ENCODE measurements at places on chromosomes 13 and 19.

DNA sequence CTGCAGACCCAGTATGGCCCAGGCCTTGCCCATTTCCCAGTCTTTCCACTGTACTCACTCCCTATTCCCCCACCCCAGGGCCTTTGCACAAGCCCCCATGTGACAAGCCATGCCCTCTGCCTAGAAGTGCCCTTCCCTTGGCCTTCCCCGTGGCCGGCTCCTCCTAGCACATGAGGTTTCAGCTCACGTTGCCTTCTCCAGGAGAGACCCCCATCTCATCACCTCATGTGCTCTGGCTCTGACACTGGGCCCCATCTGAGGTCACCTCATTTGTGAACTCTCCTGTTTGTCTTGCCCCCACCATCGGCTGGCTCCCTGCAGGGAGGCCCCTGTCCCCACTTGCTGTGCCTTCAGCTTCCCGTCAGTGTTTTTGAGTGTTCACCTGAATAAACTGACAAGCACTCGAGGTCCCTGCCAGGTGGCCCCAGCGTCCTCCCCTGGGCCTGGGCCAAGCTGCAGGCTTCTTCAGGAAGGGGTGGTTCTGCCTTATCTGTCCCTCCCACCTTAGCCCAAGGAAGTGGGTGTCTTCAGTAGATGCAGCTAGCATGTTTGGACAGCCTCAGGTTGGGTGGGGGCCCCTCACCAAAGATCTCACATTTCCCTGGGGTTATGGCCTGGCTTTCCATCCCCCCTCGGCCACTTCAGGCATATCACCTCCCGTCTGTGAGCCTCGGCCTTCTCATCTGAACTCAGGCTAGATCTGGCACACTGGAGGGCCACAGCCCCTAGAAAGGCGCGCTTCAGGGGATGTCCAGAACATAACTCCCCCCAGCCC lies 3.8 kb upstream of the SLC25A42 start:
- DNase-seq, result no peak

DNA sequence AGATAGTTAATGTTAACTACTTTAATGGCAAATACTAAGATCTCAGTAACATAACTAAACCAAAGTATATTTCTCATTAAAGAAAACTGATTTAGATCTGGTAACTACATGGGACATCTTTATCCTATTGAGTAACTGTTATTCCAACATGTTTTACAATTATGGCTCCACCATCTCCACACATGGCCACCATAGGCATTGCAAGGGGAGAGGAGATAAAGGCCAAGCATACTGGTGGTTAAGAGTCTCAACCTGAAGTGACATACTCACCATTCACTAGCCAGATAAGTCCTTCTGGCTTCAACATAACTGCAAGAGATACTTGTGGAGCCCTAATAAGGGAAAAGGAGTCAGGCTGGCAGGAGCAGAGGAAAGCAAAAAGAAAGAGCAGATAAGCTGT lies 1586.4 kb upstream of the SPRY2 start:
- no peak for DNase-seq

- no peak for DNase-seq
Observed at GRCh38 chr13:110886870-110887596, 27.8 kb downstream of the ANKRD10 start.

- no peak for DNase-seq
Observed at GRCh38 chr13:28316129-28316528, 177.8 kb downstream of the PAN3 start.

- DNase-seq, result no peak
Observed at GRCh38 chr13:108383667-108384066, 114.1 kb downstream of the TNFSF13B start.

- DNase-seq, result no peak
Observed at GRCh38 chr13:51601601-51602565, 17.6 kb downstream of the WDFY2 start.

- DNase-seq, result no peak
Observed at GRCh38 chr13:109007946-109008345, 378.5 kb downstream of the MYO16 start.

DNA sequence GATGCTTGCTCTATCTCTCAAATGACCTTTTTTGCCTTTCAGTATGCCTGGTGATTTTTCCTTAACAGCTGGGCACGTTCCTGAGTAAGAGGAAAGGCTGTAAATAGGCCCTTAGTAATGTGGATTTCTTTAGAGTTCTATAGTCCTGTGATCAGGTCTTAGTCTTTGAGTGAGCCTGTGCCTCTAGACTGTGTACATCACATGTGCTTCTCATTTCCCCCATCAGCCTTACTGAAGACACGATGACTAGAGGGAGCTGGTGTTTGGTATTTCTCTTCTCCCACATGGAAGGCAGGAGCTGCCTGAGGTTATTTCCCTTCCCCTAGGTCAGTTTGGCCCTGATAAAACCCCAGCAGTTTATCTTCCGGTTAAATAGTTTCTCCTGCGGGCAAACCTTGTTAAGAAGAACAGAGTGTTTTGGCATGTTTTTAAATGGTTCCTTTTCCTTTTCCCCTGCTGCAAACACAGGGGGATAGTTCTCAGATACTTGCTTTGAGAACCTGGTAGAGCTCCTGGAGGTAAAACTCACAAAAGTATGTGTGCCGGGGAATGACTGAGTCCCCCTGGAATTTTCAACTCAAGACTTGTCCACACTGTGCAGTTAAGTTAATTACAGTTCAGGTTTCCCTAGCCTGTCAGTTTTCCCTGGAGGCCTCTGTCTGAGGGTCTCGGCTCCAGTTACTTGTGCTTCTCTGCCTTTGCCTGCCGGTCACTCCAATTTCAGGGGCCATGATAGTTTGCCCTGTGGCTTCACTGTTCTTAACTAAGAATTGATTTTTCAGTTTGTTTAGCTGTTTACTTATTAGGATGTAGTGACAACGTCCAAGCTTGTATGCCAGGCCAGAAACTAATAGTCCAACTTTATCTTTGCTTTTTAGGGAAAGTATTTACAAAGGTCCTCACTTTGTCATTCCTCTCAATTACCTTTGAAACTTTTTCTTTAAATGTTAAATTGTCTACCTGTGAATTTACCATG lies 94.4 kb downstream of the URI1 start:
- no peak for DNase-seq

- DNase-seq, result no peak
Observed at GRCh38 chr19:3310711-3311110, 55.7 kb upstream of the NFIC start.

DNA sequence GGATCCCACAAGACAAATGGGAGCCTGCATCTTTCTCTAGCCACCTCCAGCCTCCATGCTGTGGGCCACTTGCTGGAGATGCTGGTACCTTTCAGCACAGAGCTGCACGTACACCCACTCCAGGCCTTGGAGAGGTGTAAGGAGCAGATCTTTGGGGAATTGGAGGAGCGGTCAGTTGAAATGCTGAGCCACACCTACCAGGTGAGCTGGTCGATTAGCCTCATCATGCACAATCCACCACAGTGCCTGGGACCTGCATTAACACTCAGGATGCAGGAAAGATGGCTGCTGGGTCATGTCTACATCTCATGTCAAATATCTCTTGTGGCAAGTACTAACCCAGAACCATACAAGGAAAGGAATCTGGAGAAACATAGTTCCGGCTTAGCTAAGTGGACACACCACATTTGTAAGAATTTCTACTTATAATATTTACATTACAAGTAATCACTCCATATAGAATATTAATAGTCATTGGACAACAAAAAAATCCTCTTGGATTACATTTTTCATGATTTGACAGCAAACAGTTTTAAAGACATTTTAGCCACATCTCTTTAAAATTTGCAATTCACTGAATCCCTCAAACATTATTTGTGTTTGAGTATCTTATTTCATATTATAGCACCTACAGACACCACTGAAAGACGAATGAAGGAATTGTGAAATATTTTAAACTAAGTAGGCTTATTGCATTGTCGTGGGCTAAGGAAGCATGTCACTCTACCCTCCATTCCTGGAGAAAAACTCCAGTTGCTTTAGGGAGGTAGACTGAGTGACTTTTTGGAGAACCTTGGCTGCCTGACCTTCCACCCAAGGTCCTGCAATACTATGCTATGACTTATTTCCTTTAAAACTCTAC lies 21.8 kb upstream of the MBNL2 start:
- DNase-seq, result no peak

DNA sequence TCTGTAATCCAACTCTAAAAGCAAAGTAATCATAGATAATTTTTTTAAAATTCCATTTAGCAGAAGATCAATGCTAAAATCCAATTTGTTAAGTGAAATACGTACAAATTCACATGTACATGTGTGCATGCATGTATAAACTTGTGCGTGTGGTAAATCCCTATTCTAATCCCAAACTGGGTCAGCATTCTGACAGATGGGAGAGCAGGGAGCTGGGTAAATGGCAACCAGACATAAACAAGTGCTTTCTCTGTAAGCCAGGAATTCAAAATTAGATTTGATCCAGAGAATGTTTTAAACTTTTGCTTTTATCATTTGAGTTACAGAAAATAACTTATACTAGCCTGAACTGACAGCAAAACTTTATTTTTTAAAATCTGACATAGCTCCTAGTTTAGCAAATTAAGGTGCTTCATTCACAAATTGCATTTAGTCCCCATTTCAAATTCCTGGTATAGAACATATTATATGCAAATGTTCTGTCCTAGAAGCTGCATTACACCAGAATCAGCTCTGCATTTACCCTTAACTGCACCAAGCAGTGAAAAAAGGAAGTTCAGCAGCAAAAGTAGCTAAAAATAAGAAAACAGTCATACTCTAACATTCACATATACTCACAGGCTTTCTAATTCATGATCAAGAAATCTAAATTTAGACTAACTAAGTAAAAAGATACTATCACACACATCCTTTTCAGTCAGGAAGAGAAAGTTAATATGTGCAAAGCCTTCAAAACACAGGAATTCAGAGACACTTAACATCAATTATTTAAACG lies 32.6 kb downstream of the UBL3 start:
- no peak for DNase-seq

GRCh38 chr19:17260842-17261325 lies 3.7 kb downstream of the USHBP1 start:
- peak; percentile 88 for DNase-seq

GRCh38 chr13:51905787-51906186 lies 44.0 kb downstream of the CCDC70 start:
- DNase-seq, result no peak

DNA sequence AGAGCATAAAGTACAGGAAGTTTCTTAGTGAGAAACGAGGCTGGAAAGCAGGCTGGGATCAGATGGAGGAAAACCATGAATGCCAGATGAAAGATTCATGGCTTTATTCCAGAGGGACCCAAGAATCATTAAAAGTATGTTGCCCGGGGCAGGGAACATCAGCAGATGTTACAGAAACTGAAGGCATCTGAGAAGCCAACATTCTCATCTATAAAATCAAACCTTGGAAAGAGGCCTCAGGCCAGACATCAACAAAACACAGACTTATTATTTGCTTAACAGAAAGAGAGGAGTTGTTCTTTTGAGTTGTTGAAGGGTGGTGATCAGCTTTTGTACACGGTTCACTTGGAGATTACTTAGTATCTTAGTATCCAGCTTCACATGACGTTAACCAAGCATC lies 543.6 kb downstream of the RFC3 start:
- DNase-seq, result no peak

GRCh38 chr13:49146950-49147355 lies 73.2 kb upstream of the MLNR start:
- no peak for DNase-seq

DNA sequence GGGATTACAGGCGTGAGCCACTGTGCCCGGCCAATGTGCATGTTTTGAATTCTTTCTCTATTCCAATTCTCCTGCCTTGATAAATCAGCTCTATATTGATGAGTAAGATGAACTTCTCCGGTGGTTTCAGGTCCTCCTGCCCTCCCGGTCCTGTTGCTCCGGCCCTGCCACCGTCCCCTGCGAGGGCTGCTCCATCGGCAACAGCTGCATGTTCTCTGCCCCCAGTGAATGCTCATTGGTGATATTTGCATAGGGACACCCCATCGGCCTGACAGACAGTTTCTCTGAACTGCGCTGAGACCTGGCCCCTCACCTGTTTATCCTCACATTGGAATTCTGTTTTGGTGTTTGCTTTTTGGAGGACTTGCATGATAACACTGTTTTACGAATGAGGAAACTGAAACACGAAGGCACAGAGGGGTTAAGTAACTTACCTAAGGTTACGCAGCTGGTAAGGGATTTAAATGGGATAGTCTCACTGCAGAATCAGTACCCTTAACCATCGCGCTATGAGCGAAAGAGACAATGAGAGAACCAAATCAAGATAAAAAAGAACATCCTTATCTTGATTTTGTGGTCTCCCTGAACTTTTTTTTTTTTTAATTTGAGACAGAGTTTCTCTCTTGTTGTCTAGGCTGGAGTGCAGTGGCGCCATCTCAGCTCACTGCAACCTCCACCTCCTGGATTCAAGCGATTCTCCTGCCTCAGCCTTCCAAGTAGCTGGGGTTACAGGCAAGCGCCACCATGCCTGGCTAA lies 32.2 kb downstream of the ZNF557 start:
- DNase-seq, result no peak

Measured in iPS DF 6.9 (cell line).